ENCODE measurements at places on chromosomes 12 and 14.
A peak's percentile ranks its signal among the peaks of the same experiment; 100 is the strongest.

GRCh38 chr12:21369141-21369980 is 3.3 kb upstream of the IAPP start:
- DNase-seq, result peak; percentile 34

DNA sequence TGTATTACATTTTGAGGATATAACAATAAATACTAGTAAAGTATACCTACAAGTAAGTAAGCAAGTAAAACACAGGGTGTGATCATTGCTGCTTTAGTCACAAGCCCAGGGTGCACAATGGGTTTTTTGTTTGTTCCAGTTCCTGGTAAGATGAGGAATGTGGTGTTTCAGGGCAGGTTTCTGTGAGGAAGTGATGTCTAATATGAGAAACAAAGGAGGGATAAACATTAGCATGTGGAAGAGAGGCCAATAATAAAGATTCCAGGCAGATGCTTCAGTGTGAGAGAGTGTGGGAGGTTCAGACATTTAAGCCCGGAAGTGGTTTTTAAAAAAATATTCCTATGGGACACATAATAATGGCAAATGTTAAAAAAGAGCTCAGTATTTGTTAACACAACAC is 808.1 kb upstream of the USP15 start:
- no peak for DNase-seq

DNA sequence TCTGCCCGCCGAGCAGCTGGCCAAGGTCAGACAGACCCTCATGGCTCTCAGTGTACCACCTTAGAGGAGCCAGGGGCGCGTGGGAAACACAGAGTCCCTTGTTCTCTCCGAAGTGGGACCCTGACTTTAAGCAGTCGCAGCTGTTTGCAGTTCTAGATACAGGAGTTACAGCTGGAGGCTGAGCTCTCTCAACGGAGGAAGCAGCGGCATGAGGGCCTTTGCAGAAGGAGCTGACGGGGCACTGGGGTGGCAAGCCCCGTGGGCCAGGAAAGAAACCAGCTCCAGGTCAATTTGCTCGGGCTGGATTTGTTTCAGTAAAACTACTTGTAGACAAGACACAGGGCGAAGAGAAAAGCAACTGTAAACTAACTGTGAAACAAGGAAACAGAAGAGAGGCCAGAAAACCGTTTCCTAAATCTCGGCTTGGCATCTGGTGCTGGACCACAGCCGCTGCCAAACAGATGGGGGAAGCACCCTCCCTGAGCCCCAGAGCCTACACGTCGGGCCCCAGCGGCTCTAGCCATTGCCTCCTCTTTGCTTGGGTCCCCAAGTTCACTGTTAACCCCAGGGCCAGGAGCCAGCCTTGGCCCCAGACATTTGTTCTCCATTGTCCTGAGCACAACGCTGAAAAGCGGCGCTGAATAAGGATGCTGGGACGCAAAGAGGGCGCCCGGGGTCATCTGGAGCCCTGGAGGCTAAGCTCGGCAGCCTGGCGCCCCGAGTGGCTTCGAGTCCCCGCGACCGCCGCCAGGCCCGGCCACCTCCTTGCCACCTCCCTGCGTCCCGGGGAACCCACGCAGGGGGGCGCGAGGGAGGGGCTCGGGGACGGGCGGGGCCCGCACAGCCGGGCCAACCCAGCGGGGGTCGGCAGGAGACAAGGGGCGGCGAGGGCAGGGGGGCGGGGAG is 914 bp upstream of the PACS2 start:
- peak; percentile 16 for DNase-seq

- DNase-seq, result no peak
These were observed 50.1 kb downstream of the NRXN3 start for GRCh38 chr14:78220273-78220672.

GRCh38 chr14:104888489-104889374 is 23.7 kb downstream of the CEP170B start:
- no peak for DNase-seq

GRCh38 chr14:54329082-54329695 is 67.6 kb upstream of the CDKN3 start:
- peak; percentile 71 for DNase-seq

DNA sequence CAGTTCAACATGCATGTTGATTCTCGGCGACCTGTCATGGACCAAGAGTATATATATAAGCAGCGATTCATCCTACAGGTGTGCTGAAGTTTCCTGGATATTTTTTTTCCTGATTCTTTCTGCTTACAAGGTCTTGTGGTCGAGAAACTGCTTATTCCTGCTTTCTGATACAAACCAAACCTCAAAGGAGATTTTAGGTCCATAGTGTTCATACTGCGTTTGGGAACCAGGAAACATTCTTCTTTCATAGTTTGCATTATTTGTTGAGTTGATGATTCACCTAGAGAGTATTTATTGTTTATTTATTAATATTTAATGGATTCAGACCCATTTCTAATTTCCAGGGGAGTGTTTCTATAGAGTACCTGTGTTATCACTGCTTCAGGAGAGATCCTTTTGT is 70.7 kb upstream of the ASPG start:
- no peak for DNase-seq

GRCh38 chr12:91551927-91552326 is 369.3 kb upstream of the DCN start:
- DNase-seq, result no peak

DNA sequence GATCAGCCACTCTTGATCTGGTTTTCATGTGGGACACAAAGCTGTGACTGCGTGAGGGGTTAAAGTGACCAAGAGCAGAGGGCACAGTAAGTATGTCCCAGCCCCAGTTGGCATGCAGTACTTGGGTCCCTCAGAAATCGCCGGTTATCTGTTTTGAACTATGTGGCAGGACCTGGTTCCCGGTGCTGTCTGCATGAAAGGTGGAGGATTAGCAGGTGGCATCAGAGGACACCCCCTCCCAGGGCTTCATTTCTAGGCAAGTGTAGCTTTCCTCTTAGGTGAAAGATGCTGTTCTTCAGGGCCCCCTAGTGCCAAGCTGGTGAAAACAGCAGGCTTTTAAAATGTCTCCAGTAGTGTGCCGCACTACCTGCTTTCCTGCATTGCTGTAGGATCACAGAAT is 57.1 kb downstream of the ATG14 start:
- peak; percentile 36 for DNase-seq

DNA sequence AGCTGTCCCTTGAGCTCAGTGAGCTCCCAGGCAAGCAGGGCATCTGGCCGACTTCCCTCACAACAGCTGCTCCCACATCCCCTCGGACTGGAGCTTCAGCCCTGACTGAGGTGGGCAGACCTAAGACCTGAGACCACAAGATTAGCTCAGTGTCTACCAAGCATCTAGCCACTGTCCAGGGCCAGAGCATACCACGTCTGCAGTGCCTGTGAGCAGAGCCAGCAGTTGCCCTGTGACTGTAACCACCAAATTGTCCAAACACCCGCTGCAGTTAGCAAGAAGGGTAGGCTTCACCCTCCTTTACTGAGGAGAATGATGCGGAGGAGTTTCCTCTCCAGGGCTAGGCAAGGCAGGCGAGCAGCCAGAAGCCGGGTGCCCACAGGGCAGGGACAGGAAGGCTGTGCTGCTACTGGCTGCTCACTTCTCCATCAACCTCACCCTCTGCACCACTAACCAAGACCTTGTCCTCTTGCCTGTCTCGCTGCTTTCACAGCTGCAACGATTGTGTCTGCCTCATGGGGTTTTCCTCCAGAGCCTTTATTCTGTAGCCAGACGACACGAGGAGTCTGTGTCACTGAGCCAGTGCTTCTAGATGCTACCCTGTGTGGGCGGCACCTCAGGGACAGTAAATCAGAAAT is 53.9 kb downstream of the ANAPC7 start:
- no peak for DNase-seq

GRCh38 chr12:48881686-48882314 is 16.1 kb upstream of the RND1 start:
- DNase-seq, result no peak

- DNase-seq, result peak; percentile 85
These were observed 161.8 kb downstream of the SRGAP1 start for GRCh38 chr12:64006211-64006825.

DNA sequence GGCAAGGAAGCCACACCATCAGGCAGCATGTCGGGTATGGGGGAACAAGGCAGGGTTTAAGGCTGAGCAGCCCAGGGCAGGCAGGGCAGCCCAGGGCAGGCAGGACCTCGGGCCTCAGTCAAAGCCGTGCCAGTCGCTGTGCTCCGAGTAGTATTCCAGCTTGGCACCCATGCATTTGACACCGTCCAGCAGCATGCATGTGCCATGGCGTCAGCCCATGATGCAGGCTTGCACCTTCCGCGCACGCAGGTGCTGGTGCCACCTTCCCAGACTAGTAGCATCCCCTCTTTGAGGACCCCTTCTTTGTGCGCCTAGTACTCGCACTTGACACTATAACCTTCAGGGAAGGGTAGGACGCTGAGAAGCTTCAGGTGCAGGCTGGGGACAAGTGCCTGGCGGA is 11.6 kb upstream of the ADCY6 start:
- DNase-seq, result no peak

DNA sequence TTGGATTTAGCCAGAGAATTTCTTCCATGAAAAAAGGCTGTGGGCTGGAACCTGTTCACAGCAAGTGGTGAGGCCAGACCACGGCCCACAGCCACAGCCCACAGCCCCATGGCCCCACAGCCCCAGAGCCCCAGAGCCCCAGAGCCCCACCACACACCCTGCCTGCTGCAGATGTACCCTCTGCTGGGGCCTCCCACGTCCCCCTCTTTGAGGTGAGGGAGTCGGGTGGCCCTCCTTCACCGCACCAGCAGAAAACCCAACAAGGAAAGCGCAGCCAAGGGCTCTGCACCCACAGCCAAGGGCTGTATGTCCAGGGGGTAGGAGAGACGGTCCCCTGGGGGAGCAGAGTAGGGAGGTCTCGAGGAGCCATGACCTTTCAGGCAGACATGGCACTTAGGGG is 327.5 kb upstream of the DIO3 start:
- DNase-seq, result no peak

DNA sequence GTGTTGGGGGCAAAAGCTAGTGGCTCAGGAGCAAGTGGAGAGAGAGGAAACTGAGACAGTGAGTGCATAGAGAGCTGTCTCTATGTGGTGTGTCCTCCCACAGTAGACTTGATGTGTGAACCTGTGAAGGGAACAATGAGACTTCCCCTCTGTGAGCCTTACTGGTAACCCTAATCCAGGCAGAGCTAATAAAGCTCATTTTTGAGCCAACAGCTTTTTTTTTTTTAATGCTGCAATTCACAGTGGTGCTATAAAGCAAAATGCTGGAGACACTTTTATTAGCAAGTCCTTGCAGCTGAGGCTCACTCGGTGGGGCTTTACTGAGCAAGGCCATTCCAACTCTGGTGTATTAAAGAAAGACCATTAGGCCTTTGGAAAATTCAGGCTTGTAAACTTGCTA is 26.9 kb downstream of the FBXW8 start:
- no peak for DNase-seq

GRCh38 chr12:132210223-132211055 is 66.2 kb downstream of the NOC4L start:
- no peak for DNase-seq

- DNase-seq, result peak; percentile 80
These were observed at the start of gene CMAS for GRCh38 chr12:22046090-22046967. TSS of gene CMAS (plus strand) at chr12:22046218. CDS start at chr12:22046304, 86 bp downstream.

GRCh38 chr12:18998343-18999261 is 130.9 kb upstream of the PLEKHA5 start:
- DNase-seq, result peak; percentile 88

- DNase-seq, result no peak
These were observed 561.2 kb upstream of the SEL1L start for GRCh38 chr14:82094829-82095345.

DNA sequence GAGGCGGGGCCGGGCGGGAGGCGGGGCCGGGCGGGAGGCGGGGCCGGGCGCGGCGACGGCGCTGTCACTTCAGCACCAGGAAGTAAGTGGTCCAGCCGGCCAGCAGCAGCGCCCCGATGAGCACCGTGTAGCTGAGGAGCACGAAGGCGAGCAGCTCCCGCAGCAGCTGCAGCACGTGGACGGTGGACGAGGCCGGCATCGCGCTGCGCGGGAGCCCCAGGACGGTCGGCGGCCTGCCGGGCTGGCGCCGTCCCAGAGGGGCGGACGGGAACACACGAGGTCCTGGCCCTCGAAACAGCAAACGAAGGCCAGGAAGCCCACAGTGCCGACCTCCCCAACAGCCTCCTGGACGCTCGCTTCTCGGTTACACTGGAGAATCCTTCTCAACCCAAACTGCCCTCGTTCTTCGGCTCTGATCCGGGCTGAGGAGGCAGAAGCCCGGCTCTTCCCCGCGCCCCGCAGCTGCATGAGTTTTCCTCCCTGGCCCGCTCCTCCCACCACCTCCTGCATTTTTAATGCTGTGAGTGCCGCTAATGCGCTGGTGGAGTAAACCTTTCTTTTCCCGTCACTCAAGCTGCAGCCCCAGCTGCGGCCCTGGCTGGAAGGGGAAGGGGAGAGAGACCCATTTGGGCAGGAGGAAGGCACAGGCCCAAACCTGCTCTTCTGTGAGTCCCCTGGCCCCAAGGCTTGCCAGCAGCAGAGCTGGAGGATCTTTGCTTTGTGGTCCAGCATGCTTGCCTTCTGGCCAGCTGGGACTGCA is 694 bp upstream of the DIABLO start:
- DNase-seq, result no peak

GRCh38 chr14:92458136-92459029 is 55.2 kb upstream of the RIN3 start:
- no peak for DNase-seq

- no peak for DNase-seq
These were observed 38.7 kb upstream of the TRAF3 start for GRCh38 chr14:102738373-102739189.

DNA sequence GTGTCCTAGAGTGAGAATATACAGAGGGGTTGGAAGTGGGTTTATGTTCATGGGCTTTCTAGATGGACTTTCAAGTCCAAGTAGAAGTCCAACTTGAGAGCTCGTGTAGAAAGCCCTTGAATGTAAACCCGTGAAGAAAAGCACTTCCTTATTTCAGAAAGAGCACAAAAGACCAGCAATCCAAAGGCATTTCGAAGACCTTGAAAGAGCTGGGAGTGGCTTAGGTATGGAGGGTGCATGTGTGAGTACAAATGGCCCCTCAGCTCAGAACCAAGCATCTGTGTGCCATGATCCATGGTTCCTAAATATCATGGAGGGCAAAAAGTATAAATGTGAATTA is 160.7 kb downstream of the ETV6 start:
- no peak for DNase-seq

DNA sequence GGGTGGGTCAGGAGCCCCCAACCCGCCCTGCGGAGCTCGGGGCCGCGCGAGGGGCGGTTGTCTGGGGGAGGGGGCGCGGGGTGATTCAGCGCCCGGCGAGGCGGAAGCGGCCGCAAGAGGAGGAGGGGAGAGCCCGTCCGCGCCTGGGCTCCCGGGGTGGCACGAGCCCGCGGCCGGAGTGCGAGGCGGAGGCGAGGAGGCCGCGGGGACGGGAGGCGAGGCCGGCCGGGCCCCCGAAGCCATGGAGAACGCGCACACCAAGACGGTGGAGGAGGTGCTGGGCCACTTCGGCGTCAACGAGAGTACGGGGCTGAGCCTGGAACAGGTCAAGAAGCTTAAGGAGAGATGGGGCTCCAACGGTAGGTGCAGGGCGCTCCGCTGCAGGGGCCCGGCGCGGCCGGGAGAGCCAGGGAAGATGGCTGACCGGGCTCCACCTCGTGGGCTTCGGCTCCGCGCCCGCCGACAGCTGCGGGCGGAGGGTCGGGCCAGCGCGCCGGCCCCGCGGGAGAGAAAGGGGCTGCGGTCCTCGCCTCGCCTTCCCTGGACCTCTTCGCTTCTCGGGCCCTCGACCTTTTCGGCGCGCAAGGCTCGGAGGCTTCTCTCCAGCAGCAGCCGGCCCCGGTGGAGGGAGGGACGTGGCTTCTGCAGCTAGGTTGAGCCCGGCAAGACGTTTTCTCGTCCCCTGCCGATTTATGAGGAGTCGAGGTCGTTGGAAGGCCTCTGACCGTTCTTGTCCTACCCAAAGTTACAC is 677 bp downstream of the ATP2A2 start:
- peak; percentile 59 for DNase-seq

- no peak for DNase-seq
These were observed 610.9 kb downstream of the RERGL start for GRCh38 chr12:17478908-17479673.
